ENCODE measurements at places on chromosomes 1 and 21. TPM values are rescaled to one million over a fixed set of nuclear protein-coding genes. Genes with fewer than 3 reads are reported as not detected.

DNA sequence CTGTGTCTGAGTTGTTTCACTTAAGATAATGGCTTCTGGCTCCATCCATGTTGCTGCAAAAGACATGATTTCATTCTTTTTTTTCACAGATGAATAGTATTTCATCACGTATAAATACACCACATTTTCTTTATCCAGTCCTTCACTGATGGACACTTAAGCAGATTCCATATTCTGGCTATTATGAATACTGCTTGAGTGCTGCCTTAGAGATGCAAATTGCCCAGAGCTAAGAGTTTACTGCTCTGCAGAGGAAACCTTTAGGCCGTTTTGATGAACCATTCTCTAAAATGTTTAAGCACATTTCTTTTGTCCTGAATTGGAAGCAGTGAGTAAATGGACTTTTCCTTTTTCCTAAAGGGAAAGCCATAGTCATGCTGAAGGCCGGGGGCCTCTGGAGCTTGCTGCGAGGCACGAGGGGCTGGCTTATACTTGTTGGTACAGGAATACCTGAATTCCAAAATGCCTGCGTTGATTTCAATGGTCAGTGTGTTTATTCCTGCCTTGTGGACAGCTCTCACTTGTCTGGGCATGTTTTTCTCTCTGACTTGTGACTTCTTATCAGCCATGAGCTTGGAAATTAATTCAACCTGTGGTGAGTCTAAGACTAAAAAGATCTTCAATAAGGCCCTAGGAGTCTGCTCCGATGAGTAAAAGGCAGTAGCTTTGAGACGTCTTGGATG lies 201.0 kb upstream of the MAP1LC3C start:
- DNase-seq: no peak

GRCh38 chr21:31735511-31735992 lies 3.6 kb upstream of the SCAF4 start:
- DNase-seq: no peak

DNA sequence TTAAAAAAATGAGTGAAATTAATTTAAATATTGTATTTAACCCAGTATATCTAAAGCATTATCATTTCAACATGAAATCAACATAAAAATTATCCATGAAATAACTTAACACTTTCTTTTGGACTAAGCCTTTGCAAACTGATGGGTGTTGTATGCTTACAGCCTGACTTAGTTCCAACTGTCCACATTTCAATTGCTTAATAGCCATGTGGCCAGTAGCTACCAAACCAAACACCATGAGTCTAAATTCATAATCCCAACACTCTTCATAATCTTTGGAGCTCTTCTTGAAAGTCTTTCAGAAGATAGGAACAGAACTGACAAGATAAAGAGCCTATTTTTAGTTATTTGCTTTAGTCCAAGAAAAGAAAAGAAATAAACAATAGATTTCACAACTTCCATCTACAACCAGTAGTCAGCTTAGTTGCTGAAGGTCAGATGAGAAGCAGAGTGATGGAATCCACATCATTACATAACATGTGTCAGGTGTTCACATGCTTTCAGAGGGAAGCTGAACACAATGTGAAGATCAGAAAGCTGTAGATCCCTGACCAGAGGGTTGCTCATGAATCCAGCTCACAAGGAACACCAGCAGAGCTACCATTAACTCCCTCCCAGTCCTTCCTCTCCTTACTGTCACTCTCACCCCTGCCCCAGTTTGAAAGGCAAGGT lies 144.0 kb upstream of the ZNF648 start:
- no peak for DNase-seq

GRCh38 chr21:39108291-39109162 lies 74.7 kb downstream of the PSMG1 start:
- DNase-seq: no peak

Gene TACSTD2
- not detected for total RNA-seq

Gene CNR2
- total RNA-seq: not detected

DNA sequence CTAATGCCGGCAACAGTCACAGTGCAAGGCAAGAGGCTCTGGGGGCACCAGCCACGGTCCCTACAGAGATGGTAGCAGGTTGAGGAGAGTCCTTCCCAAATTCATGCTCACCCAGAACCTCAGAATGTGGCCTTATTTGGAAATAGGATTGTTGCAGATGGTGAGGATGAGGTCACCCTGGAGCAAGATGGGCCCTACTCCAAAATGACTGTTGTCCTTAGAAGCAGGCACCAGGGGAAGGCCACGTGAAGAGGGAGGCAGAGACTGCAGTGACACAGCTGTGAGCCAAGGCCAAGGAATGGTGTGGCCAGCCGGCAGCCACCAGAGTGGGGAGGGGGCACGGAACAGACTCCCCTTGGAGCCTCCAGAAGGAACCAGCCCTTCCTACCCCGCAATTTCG lies 70.8 kb upstream of the CLDN14 start:
- peak; percentile 6 for DNase-seq

GRCh38 chr1:22826604-22827580 lies 116.3 kb downstream of the EPHB2 start:
- DNase-seq: no peak

Gene SLC44A5
- total RNA-seq: not detected

Gene TNFRSF4
- 0.32 TPM for total RNA-seq

Gene OR2L13
- not detected for total RNA-seq

GRCh38 chr1:176643536-176643935 lies 180.6 kb downstream of the PAPPA2 start:
- peak; percentile 1 for DNase-seq

DNA sequence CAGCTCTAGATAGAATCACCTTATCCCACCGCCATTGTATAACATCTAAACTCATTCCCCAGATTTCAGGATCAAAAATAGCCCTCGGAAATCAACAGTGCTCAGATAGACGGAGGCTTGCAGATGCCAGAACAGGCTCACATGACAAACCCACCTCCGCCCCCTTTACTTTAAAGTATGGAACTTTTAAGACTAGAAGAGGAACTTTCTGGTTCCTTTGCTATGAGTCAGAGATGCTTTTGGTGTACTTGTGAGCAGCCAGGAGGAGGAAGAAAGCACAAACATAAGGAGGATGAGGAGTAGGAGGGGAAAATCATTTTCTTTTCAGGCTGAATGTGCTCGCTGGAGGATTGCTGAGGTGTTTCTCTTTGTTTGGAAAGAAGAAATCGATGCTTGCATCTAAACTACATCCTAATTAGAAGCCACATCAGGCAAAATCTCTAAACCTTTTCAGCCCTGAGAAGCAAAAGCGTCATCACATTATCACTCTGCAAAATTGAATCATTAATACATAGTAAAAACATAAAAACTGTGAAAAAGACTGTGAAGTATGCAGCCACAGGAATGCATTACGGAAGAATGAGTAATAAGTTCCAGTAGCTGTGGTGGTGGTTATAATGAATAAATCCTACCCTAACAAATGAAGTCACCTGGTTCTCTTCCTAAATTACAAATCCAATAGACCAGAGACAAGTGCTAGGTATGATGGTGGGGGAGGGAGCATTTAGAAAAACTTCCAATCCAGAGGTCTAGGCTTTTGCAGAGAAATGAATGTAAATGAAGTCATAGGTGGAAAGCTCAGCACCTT lies 251.3 kb downstream of the KCNH1 start:
- peak; percentile 93 for DNase-seq

DNA sequence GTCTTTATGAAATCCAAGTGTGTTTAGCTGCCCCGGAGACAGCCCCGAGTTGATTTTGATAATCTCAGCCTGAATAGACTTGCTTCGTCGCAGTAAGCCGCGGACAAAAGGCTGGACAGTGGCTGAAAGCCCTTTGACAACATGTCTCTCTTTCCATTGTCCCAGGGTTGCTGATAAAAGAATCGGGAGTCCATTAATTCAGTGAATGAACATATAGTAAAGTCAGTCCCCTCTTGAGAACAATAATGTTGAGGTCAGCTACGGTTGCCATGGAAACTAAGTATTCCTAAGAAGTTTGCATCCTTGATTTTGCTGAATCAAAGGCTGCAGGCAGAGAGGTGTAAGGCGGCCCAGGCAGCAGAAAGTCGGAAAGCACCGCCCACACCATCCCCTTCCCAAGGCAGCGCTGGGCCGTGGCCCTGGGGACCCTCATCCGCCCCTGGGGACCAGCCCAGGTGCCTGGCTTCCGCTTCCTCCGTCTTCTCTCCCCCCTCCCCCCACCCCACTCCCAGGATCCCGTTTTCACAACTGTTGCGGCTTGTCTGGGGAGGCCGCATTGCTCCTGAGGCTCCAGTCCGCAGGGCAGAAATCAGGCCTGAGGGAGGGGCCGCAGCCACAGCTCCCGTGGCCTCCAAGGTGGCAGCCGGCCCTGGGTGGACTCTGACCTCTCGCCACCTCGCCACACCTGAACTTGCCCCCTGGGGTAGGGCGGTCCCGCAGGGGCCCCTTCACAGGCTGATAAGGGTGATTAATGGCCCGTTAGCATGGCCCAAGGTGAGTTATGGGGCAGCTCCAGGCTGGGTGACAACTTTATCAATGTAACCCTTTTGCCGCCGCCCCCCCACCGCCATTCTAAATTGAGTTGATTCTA lies 180.9 kb downstream of the PRDM16 start:
- DNase-seq: no peak

- peak; percentile 88 for DNase-seq
Observed at GRCh38 chr1:181134543-181135436, 46.3 kb downstream of the IER5 start.

- peak; percentile 71 for DNase-seq
Observed at GRCh38 chr1:89590341-89591080, 42.4 kb upstream of the LRRC8C start.

- no peak for DNase-seq
Observed at GRCh38 chr21:42641311-42642218, 11.9 kb upstream of the PDE9A start.

DNA sequence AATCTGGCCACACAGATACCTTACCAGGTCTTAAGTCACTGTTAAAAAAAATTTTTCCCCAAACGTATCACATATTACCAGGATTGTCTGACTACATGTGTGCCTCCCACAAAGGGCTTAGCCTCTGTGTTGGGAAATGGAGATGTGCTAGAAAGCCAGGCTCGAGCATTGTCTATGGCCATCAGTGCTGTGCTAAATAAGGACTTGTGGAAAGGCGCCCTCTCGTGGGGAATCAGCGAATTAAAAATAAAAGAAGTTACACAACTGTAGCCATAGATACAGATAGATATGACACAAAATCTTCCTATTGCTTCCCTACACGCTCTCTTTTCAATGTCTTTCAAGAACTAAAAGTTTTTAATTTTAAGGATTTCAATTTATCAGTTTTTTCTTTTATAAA lies 47.5 kb upstream of the CRNN start:
- DNase-seq: peak; percentile 72

Gene SYT6
- total RNA-seq: 0.13 TPM

Gene SLC30A2
- not detected for total RNA-seq

- DNase-seq: no peak
Observed at GRCh38 chr1:183933528-183934179, 103.9 kb downstream of the COLGALT2 start.

Gene BACE2
- total RNA-seq: 14.4 TPM

Gene S100A2
- 24.8 TPM for total RNA-seq

GRCh38 chr1:243716906-243717305 lies 133.1 kb downstream of the AKT3 start:
- no peak for DNase-seq

DNA sequence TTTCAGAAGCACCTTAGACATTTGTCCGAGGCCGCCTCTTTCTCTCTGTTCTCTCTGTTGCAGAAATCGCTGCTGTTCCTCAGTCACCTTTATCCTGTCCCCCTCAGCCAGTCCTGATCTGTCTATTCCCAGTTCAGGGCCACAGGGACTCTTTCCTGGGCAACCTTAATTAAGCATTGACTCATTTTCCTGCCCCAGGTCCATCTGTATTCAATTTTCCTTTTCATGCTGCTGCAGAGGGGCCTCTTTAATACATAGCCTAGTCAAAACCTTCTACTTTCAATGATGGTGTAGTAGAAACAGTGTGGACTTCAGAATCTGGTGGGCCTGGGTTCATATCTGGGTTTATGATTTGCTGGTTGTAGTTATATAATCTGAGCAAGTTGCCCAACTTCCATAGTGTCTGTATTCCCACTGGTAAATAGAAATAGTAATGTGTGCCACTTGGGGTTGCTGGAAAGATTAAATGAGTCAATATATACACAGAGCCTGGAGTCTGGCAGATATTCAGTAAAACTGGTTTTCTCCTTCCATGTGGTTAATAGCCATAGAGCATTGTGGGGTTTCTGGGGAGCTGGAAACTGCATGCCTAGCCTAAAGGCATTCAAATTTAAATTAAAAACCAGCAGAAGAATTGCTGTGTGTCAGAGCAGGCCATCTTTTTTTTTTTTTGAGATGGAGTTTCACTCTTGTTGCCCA lies 4.5 kb downstream of the TRAF5 start:
- peak; percentile 19 for DNase-seq

GRCh38 chr1:10829965-10830515 lies 33.6 kb upstream of the CASZ1 start:
- DNase-seq: no peak

Gene LEMD1
- not detected for total RNA-seq

DNA sequence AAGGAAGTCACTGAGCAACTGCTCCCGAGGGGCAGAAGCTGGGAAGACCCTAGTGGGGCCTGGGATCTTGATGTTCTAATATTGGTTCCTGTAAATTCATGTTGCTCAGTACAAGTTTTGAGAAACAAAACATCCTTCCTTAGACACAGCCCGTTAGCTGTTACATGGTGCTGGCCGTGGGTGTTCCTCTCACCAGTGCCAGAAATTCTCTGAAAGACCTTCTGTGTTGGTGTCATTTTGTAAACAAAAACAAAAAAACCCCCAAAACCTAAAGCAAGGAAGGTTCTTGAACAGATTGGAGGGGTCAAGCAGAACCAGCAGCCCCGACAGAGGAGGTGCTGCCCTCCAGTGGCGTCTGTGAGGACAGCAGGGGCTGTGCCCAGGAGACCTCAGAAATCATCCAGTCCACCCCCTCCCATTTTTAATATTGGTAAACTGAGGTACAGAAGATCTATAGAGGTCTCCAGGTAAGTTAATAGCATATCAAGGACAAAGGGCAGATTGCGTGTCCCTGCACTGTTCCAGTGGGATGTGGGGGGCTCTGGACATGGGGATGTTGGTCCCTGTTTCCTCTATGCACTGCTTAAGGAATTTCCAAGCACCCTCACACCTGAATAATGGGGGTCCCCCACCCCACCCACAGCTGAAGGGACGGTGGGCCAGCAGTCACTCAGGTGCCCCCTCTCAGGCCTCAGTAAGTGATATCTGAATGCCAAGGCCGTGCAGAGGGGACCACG lies 38.2 kb downstream of the SLC2A7 start:
- DNase-seq: peak; percentile 22

DNA sequence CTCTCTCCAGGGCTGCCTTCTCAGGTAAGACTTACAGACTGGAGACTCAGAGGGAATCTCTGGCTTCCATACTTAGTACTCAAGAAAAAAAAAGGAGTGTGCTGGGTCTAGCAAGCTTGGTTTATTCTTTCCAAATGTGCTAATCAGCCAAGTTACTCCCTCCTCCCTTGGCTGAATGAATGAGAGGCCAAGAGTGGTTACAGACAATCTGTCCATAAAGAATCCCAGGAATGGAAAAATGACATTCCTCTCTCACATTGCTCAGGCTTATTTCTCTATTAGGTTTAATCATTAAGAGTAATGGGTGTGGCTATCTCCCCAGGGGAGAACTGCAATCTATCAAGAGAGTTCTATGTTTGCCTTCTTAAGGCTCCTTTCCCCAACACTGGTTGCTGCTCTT lies 547.3 kb upstream of the PLXNA2 start:
- DNase-seq: no peak

Gene HTR1D
- not detected for total RNA-seq

GRCh38 chr1:27491748-27492700 lies 2.1 kb upstream of the WASF2 start:
- peak; percentile 56 for DNase-seq

- no peak for DNase-seq
Observed at GRCh38 chr1:76037324-76037723, 37.2 kb upstream of the ST6GALNAC3 start.
